ENCODE measurements at places on chromosomes 4 and X. TPM values are rescaled to one million over a fixed set of nuclear protein-coding genes. Genes with fewer than 3 reads are reported as not detected.

UGT8 gene
- total RNA-seq: not detected

DNA sequence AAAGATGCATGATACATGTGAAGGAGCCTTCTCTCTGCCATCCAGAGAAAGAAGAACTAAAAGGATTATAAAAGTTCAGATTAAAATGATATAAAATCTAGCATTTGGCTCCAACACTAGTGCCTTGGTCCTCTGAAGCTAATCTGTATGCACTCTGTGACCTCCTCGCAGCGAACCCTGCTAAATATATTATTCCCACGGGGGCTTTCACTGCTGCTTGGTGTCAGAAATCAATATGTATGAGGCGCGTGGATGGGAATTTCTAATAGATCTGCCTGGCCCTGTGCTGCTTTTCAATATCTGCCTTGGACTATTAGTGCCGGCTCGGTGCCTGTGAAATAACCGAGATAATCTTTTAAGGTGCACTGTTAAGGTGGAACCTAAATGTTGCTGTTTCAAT, 69.7 kb downstream of the CXXC4 start:
- no peaks in the 10 kb centered on the region for H3K27me3 ChIP-seq
- H3K36me3 ChIP-seq: no peaks in the 10 kb centered on the region
- DNase-seq: no peak
- H3K27ac ChIP-seq: no peak overlapping the region

- no peaks in the 10 kb centered on the region for H3K36me3 ChIP-seq
- no peak overlapping the region for H3K4me3 ChIP-seq
- DNase-seq: no peak
- no peaks in the 10 kb centered on the region for H3K4me1 ChIP-seq
- H3K27ac ChIP-seq: no peak overlapping the region
Observed at GRCh38 chrX:23598575-23598974, 68.7 kb upstream of the PRDX4 start.

DNA sequence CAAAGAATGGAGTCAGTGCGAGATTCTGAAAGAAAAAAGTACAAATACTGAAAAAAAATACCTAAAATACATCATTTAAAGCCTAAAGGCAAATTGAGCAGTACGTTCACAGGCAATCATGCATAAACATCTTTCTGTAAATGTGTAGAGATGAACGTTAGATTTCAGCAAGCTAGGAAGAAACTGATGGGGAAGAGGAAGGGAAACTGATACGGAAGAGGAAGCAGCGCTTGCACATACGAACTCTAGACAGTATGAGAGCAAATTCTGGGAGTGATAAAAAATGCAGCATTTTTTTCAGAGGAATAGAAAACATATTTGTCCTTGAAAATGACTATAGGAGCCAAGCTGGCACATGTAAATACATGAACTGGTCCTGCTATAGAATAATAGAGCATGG, 9.4 kb downstream of the ANKRD50 start:
- no peak overlapping the region for H3K4me3 ChIP-seq
- H3K4me1 ChIP-seq: no peaks in the 10 kb centered on the region
- peaks cover 3% of the 10 kb centered on the region for H3K36me3 ChIP-seq
- no peak overlapping the region for H3K27ac ChIP-seq
- DNase-seq: no peak

DNA sequence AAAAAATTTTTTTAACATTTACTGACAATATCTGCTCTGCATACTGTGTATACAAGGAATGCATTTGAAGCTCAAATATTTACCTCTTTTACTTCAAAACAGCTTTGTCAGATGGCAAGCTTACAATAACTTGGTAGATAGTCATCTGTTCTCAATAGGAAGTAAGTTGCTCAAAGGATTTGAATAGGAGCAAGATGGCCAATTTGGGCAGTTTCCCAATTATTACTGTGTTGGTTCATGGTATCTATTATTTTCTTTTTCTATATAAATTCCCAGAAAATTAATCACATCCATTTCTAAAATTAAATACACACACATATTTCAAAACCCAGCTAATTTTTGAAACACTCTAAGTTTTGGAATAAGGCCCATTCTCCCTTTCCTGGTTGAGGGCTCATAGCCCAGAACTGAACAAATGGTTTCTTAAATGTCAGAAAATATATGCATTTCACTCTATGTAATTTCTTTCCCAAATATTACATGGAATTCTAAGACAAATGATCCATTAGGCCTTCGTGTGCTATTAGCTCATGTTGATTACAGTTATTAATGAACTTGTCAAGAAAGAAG, 60.2 kb upstream of the BLTP1 start:
- H3K36me3 ChIP-seq: no peaks in the 10 kb centered on the region
- no peak overlapping the region for H3K27ac ChIP-seq
- no peak overlapping the region for H3K4me3 ChIP-seq
- no peaks in the 10 kb centered on the region for H3K27me3 ChIP-seq

- H3K4me3 ChIP-seq: no peak overlapping the region
- DNase-seq: no peak
- H3K27ac ChIP-seq: no peak overlapping the region
Observed at GRCh38 chr4:119693126-119693525, 64.5 kb upstream of the PDE5A start.

DNA sequence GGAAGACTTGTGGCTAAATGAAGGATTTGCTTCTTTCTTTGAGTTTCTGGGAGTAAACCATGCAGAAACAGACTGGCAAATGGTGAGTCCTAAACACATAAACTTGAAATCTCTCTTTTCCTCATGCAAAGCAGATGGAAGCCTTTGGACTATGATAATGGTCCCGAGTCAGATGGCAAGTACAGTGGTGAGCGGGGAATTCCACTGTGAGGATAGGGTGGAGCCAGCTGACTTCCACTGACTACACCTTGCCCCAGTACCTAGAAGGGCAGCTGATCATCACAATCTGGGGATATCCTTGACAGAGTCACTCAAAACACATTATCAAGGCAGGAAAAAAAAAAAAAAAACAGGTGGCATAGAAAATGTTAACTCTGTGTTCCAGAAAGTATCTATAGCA, 34.3 kb downstream of the ENPEP start:
- DNase-seq: no peak
- no peaks in the 10 kb centered on the region for H3K36me3 ChIP-seq
- no peak overlapping the region for H3K27ac ChIP-seq
- H3K27me3 ChIP-seq: no peaks in the 10 kb centered on the region
- H3K4me1 ChIP-seq: no peaks in the 10 kb centered on the region
- H3K4me3 ChIP-seq: no peak overlapping the region

All from psoas muscle (tissue), 8 donors.